ENCODE measurements at places on chromosomes 3 and 15.

DNA sequence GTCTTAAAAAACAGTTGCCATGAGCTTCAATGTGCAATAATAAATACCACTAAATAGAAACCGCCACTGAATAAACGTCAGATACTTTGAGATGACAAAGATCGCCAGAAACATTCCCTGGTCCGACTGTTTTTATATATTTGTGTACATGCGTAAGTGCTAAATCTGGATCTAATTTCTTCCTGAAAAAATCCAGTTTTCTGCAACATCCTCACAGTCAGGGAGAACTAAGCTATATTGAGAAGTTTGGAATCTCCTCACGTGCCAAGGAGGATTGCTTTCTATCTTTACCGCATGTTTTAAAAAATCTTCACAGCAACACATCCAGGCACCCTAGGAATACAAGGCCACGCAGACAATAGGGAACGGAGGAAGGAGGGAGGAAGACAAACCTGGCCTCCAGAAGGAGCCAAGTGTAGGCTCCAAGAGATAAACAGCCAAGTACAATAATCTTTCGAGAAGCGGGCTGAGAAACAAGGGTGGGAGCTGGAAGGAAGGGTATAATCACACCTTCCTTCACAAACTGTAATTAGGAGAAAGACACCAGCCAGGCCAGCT is 5.7 kb downstream of the VGLL4 start:
- no peak for DNase-seq

- DNase-seq: no peak
Observed at GRCh38 chr3:14784087-14784681, 34.6 kb upstream of the FGD5 start.

DNA sequence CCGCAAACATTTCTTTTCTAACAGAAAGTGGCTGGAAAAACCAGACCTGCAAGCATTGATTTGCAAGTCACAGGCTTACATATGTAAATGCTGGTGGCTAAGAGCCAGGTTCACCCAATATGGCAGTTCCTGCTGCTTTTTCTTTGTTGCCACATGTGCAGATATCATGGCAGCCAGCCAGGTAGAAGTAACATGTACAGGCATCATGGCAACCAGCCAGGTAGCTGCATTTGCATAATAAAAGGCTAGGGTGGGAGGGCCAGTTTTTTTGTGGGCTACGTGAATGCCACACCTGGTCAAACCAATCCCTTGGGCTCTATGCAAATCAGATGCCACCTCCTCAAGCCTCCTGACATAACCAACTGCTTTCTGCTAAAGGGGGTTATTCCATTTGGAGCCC is 2.8 kb upstream of the SMCO1 start:
- no peak for DNase-seq

DNA sequence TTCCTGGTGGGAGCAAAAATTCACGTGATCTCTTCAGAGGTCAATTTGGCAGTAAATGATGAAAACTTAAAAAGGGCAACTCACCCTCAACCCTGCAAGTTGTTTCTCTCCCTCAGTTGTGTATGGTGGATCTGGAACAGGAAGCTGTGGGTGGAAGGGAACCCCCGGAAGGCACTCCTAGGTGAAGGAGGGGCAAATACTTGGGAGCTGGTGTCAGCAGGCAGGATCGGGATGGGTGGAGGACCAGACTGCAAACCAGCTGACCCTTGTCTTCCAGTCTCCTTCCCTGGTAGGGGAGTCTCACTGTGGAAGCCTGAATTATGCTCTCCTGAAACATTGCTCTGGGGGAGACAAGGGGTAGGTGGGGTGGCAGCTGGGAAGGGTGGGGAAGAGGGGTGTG is 33.5 kb downstream of the PRR23E start:
- DNase-seq: no peak

DNA sequence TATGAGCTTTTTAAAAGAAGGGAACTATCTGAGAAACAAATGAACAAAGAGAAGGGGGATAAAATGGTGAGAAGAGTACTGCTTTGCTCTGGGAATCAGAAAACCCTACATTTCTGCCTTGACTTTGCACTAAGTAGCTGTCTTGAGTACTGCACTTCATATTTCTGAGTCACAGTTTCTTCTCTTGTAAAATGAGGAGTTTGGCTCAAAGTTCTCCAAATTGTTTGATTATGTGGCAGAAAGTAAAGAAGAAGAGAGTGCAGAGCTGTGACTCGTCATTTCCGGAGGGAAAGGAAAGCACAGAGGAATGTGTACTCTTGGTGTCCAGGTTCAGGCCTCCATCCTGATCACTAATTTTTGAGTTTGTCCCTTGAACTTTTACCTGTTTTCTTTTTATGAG is 54.7 kb downstream of the TP63 start:
- no peak for DNase-seq

GRCh38 chr15:74752531-74752930 is 3.9 kb downstream of the CYP1A2 start:
- no peak for DNase-seq

GRCh38 chr3:197599089-197599765 is 43.5 kb upstream of the BDH1 start:
- peak; percentile 85 for DNase-seq

DNA sequence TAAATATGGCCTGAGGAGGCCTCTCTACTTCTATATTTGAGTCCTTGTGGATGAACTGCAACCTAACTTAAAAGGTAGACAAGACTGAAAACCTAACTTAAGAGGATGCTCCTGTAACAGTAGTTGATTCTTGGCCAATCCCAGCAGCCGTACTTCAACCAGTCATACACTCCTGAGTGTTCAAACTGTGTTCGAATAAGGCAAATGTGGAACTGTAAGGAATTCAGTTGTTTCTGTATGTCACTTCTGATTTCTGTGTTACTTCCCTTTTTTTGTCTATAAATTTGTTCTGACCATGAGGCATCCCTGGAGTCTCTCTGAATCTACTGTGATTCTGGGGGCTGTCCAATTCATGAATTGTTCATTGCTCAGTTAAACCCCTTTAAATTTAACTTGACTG is 20.5 kb downstream of the GALK2 start:
- no peak for DNase-seq

- DNase-seq: no peak
Observed at GRCh38 chr3:8593021-8593827, 51.4 kb downstream of the SSUH2 start.

DNA sequence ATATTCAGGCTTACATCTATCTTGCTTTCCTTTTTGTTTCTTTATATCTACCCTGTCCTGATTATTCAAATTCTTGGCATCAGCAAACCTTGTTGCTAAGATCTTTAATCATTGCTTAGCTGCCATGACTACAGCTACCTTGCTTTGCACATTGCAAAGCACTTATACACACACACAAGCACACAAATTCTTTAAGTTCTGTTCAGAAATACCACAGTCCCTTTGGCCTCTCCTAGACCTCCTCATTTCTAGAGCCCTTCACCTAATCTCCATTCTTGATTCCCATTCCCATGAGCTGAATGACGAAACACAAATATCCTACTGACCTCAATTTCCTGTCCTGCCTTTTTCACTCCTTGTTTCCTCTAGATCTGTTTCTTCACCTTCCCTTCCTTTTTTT is 409.6 kb downstream of the UNC13C start:
- no peak for DNase-seq

GRCh38 chr3:18279226-18279737 is 145.9 kb downstream of the SATB1 start:
- no peak for DNase-seq

DNA sequence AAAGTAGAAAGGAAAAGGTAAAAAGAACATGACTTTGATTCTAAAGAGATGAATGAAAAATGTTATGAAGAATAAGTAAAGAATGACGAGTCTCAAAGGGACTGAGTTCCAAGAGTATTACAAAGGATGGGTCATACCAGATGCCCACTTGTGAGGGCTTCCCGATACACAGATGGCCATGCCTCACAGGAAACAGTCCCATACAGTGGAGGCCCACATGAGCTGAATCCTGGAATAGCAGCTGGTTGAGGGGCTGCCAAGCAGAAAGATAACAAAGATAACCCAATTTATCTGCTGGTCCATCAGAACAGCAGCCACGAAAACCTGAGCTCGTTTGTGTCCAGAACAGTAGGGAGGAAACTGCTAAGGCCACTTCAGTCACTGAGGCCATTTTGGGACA is 3.7 kb downstream of the SSR3 start:
- DNase-seq: no peak

DNA sequence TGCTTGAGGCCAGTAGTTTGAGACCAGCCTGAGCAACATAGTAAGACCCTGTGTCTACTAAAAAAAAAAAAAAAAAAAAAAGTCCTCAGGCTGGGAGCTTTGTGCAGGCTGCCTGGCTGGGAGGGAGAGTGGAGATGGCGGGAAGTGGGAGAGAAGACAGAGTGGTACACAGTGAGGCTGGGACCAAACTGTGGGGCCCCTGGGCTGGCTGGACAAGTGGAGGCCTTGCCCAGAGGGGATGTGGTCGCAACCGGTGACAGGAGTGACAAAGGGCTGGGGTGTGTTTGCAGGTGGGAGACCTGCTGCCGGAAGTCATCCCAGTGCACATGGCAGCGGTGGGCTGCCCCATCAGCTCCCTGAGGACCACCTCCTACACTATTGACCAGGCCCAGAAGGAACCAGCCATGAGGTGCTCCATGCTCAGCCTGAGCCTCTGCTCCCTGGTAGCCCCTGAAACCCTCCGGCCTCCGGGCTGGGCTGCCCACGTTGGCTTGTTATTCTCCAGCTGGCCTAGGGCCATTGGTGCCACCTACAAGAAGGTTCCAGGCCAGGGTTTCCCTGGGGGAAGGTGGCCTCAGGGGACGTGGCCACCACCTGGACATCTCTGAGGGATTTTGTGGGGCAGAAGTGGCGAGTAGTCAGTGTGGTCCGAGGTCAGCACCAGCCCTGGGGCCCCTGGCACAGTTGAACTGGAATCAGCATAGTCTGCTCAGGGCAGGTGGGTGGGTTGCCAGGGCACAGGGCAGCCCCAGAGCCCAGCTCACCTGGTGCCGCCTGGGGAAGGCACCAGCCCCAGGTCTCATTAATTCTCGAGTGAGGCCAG is 22.7 kb downstream of the ACAA1 start:
- no peak for DNase-seq

- DNase-seq: no peak
Observed at GRCh38 chr15:74800559-74801094, 12.0 kb upstream of the LMAN1L start.

- DNase-seq: no peak
Observed at GRCh38 chr3:143597774-143598652, 250.3 kb downstream of the SLC9A9 start.
